Fibroblast of villous mesenchyme (primary cell): ENCODE measurements at places on chromosomes 12 and 14. TPM values are rescaled to one million over a fixed set of nuclear protein-coding genes. Genes with fewer than 3 reads are reported as not detected.

GRCh38 chr12:75812271-75813018 lies 219.1 kb downstream of the PHLDA1 start:
- peak; percentile 79 for DNase-seq

DNA sequence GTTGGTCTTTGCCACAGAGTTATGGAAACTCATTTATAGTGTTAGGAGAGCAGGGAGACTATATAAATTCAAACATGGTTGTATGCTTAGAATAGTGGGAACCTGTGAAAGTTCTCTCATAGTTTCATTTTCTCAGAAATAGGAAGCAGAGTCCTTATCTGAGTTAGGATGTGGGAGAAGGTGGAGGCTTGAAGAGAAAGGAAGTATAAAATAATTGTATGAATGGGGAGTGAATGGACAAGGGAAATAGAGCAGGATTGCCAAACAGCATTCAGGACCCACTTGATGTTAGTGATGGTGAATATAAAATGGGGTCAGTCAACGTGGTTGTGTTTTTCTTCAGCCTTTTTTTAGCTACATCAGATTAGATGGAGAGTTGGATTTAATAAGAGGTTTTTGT lies 34.0 kb upstream of the TPH2 start:
- DNase-seq, result no peak

- DNase-seq, result no peak
Measured at GRCh38 chr12:106598003-106598402, 15.2 kb downstream of the RFX4 start.

DNA sequence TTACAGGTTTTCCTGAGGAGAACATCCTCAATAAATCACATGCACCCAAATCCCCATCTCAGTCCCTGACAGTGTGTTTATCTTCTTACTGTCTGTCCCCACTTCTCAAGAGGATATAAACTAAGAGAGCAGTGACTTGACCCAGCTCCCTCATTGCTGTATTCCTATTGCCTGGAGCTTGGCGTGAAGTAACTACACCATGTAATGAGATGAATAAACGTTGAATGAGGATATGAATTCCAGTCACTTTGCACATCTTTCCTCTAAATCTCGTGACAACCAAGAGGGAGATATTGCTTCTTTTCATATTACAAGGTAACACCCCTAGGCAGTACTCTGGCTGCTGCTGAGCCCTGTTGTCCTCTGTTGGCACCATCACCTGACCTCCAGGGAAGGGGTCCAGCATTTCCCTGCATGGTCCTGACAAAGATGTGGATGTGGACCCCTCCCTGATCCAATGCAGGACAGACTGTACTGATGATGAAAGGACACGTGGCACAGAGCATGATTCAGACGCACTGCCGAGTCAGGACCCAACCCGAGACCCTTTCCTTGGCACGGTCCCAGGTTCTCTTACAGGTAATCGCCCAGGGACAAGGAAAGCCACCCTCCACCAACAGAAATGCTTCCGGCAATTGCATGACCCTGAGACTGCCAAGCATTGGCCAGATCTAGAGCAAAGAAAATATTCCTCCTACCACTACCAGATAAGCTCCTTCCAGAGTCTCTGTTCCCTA lies 47.7 kb upstream of the CPM start:
- no peak for DNase-seq

DNA sequence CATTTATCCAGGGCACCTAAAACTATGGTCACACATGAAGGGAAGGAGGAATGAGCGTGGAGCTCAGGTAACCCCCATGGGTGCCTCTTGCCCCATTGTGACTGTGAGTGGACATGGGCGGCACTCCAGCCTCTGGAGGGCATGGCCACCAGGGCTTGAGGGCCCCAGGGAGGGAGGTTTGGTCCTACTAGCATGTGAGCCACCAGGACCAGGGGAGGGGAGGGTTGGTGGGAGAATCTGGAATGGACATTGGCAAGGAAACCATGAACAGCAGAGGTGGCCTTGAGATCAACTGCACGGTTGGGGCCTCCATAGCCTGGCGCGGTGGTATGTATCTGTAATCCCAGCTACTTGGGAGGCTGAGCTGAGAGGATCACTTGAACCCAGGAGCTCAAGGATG lies 623.6 kb downstream of the AACS start:
- no peak for DNase-seq

FIGNL2 gene
- total RNA-seq, result under 0.01 and 0.32 TPM in 2 replicates

GRCh38 chr12:65460063-65460462 lies 181.6 kb downstream of the MSRB3 start:
- no peak for DNase-seq

TSHR gene
- not detected in 2 replicates for total RNA-seq

PLCZ1 gene
- total RNA-seq, result not detected in 2 replicates

KRT79 gene
- not detected in 2 replicates for total RNA-seq

DNA sequence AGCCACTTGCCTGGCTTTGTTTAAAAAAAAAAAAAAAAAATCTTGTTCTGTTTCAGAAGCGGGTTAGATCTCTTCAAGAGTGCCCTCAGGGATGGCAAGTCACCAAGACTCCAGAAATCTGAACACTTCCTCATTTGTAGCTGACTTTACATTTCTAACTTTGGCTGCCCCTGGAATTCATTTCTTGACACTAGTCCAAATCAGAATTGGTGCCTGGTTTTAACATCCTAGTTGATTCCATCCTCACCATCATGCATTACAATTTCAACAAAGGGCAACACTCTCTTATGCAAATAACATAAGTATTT lies 295.5 kb downstream of the RMST start:
- no peak for DNase-seq

GRCh38 chr12:54329759-54330158 lies 4.8 kb downstream of the COPZ1 start:
- DNase-seq, result no peak

PMCH gene
- total RNA-seq, result not detected in 2 replicates

- no peak for DNase-seq
Measured at GRCh38 chr14:68409387-68409786, 383.5 kb downstream of the ZFP36L1 start.

DNA sequence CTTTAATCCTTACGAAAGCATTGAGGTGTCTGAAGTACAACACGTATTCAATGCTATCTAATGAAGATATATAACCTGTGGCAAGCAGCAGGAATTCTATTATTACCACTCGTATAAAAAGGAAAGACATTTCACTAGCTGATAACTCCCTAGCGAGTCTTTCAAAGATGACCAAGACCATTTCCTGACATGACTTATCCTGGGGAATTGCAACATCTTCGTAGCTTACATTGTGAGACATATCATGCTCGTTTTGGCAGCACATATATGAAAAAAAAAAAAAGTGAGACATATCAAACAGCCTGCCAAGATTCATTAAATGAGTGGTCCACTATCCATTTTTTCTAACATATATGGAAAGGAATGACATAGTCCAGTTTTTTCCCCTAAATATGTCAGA lies 337.0 kb downstream of the FSCB start:
- peak; percentile 2 for DNase-seq

- no peak for DNase-seq
Measured at GRCh38 chr14:99872786-99873440, 79.7 kb downstream of the EML1 start.

DNA sequence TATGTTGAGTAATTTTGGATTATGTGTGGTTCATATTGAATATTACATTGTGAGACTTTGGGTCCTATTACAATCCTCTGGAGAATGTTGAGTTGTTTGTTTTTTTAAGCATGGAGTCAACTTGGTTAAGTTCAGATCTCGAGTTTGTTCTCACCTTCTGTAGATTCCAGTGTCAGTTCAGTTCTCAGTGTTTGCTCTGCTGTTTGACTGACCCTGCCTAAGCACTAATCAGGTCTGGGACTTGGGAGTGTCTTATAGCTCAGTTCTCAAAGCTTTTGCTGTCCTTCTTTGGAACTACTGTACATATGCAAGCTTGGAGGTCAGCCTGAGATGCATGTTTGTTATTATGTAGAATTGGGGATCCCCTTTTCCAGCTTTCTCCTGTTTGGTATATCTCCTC lies 63.1 kb downstream of the DIP2B start:
- DNase-seq, result no peak

KRT82 gene
- not detected in 2 replicates for total RNA-seq

HELB gene
- total RNA-seq, result 1.7 and 2.3 TPM in 2 replicates

DNA sequence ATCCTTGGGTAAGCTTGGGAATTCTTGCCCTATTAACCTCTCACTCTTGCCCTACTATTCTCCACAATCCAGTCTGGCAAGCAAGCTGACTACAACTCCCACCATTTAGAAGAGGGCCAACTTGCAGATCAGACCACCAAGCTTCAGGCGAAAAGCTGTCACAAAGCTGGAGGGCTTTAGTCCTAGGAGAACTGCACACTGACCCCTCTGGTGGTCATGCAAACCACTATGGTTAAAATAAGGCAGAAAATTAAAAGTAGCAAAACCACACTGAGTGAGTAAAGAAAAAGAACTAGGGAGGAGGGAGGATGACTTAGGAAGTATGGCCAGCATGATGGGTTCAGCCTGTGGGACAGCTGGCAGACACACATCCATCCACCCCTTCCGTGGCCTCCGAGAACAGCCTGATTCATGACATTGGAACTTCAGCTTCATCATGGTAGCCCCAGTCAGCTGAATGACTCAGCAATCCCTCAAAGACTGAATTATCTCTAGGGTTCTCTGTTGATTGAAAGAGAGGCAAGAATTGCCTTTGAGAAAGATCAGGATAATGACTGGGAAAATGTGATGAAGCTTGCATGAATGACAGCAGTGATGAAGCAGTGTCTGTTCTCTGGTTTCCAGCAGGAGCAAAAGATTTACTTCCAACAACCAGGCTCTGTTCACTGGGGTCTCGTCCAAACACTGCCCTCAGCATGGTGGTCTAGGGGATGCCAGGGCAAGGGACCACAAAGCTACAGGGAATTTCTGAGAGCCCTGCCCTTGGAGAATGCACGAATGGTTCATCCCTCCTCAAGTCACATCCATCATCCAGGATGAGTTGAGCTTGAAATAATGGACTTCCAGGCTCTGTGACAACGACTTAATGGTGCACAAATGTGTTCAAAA lies 24.4 kb downstream of the PITPNM2 start:
- DNase-seq, result peak; percentile 94

ARG2 gene
- 3.9 TPM in 2 replicates for total RNA-seq

GPX2 gene
- total RNA-seq, result not detected in 2 replicates

SSPN gene
- total RNA-seq, result 11.6 and 22.0 TPM in 2 replicates

DNA sequence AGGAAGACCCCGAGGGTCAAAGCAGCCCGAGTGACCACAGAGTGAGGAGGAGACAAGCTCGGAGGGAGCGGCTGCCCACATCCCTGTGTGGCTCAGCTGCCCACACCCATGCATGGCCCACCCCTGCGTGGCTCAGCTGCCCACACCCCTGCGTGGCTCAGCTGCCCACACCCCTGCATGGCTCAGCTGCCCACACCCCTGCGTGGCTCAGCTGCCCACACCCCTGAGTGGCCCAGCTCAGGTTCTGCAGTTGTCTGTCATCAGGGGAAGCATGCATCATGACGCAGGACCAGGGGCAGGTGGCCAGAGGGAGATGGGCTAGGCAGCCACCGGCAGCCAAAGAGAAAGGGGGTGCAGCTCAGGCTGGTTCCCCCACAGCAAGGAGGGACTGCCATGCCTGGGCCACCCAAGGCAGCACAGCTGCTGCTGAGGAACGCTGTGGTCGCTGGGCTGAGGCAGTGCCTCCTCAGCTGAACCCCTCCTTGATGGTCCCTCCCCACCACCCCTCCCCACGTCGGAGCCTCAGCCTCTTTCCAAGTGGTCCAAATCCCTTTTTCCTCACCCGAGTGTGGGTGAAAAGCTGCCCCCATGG lies 33.3 kb upstream of the NUDT14 start:
- no peak for DNase-seq
